ENCODE measurements at places on chromosomes 6 and 20. TPM values are rescaled to one million over a fixed set of nuclear protein-coding genes. Genes with fewer than 3 reads are reported as not detected.

Gene HINT3
- total RNA-seq: 18.8 TPM

Gene RSPH4A
- total RNA-seq: 0.52 TPM

Gene GJA10
- not detected for total RNA-seq

Gene PRR18
- 0.52 TPM for total RNA-seq

Gene ARMH2
- total RNA-seq: not detected

Gene EPB41L2
- total RNA-seq: 187 TPM

Gene NRSN1
- not detected for total RNA-seq

Gene CSTF1
- total RNA-seq: 20.9 TPM

Gene ARFGEF3
- 1.0 TPM for total RNA-seq

Gene CLVS2
- under 0.01 TPM for total RNA-seq

Gene PDE10A
- total RNA-seq: 11.0 TPM

Gene SYCP2
- 3.7 TPM for total RNA-seq
